ENCODE measurements at places on chromosomes 13 and 19.

- no peak for DNase-seq
Measured at GRCh38 chr19:58498316-58499020, 13.3 kb downstream of the SLC27A5 start.

GRCh38 chr13:113371061-113371460 lies 7.1 kb upstream of the GRTP1 start:
- DNase-seq: no peak

- DNase-seq: no peak
Measured at GRCh38 chr13:73368608-73369007, 309.8 kb downstream of the KLF5 start.

DNA sequence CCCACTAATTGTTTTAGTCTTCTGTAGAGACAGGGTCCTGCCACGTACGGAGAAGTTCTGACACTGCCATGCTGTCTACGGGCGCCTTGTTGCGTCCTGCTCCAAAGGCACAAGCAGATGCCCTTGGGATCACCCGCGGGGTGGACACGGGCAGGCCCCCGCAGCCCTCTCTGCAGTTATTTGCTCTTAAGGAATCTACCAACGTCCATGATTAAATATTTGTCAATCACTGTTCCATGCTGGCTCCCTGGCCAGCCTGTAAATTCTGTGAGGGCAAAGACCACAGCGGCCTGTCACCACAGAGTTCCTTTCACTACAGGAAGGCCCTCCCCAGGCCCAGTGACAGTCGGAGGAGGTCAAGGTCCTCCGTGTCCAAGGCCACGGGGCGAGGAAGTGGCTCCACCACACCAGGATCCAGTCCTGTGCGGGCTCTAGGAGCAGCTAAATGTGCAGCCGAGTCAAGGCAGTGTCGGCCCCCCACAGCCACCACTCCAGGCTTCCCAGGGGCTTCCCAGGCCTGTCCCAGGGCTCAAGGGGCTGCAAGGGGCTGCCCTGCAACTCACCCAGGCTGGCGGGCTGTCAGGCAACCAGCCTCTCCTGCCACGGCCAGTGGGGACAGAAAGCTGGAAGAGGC lies 2.1 kb downstream of the RNF126 start:
- DNase-seq: no peak

- DNase-seq: no peak
Measured at GRCh38 chr13:22223411-22223810, 552.5 kb downstream of the FGF9 start.

DNA sequence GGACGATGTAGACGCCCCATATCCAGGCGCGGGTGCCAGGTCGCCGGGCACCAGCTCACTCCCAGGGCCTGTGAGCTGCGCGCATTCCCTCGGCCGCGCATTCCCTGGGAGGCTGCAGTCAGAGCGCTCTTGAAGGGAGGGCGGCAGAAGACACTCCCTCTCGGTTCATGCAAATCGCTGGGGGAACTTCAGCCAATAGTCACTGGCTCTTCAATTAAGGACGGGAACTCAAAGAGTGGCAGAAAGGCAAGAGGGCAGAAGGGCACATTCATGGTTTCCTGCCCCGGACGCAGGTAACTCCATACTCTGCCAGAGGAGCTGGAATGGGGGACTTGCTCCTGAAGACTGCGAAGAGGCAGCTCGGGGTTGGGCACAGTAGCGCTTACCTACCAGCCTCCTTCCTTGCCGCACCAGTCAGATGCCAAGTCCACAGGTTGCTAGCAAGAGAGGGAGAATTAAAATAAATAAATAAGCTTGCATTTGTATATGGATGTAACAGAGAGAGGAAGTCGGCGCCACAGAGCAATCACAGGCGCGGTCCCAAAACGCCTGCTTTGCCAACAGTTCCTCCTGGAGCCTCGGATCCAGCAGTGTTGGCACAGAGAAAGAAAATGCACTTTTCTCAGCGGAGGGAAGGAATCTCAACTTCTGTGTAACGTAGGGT lies 459 bp downstream of the PCDH20 start:
- peak; percentile 33 for DNase-seq

DNA sequence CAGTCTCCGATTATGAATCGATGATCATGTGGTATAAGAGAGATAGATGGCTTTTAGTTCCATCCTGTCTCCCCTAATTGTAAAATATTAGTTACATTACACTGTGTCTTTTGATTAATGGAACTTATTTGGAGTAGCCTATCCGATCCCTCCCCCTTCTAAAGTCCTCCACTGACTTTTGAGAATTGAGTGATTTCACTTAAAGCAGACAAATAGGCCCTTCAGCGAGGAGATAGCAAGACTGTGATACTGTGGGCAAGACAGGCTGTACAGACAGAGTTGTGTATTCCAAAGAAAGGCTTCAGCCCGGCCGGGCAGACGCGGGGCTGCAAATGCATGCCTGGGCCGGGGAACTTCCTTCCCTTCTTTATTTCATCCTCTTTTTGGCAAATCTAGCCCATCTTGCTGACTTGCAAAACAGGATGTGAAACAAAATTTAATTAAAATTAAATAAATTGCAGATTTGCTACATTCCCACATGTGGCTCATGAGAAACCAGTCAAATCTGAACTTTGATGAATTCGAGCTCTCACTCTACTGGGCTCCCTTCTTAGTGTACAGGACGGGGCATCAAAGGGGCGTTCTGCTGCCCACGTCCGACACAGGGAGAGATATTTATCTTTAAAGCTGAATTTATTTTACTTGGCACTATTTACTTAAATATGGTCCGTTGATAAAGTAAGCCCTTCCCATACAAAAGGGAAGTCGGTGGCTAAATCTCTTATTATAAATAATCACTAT lies 314.8 kb downstream of the ZNF536 start:
- no peak for DNase-seq

DNA sequence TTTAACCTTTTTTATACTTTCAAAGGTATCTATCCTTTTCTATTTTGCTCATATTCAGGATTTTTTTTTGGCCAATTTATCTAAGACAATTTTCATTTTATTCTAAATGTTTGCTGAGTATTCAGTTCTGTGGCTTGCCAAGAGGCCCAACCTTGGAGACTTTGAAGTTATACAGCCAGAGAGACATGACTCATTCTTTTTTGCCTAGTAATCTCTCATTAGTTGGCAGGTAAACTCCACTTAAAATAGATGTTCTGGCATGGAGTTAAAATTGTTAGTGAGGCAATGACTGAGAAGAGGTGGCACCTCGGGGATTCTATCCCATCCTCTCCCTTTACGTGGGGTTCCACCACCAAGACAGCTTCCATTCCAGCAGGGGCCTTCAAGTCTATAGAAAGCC lies 213.8 kb downstream of the KCTD12 start:
- peak; percentile 29 for DNase-seq

GRCh38 chr19:5631567-5632240 lies 8.8 kb downstream of the SAFB start:
- DNase-seq: no peak

- no peak for DNase-seq
Measured at GRCh38 chr13:78722700-78723099, 63.7 kb upstream of the OBI1 start.

DNA sequence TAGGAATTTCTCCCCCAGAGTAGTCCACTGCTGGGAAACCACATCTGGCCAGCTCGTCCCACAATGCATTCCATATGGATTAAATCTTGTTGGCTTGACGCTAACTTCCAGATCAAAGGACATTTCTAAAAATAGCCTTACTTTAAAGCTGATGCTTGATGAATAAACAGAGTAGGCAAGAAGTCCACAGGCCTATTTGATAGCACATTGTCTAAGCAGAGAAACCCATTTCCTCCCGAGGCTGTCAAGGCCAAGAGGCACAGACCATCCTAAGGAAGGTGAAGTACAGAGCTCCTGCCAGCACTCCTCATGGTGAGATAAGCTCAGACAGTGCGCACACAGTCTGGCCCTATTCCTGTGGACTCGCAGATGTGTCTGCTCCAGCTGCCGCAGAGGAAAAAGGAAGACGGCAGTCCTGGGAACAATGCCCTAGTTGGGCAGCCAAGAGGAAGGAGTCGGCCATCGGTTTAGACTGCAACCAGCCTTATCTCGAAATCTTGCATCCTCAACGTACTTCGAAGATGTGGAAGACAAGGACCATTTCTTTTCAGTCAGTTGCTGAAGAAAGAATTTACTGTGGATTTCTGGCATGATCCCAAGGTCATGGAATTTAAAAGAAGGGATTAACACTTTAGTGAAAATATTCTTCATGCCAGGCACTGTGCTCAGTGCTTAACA lies 156.8 kb downstream of the RGCC start:
- peak; percentile 44 for DNase-seq

Measured in muscle of arm (tissue), 14 donors.